ENCODE measurements at places on chromosomes 11 and 22. TPM values are rescaled to one million over a fixed set of nuclear protein-coding genes. Genes with fewer than 3 reads are reported as not detected.
A peak's percentile ranks its signal among the peaks of the same experiment; 100 is the strongest.

OR8D1 gene
- not detected for total RNA-seq

SMTNL1 gene
- 143 TPM for total RNA-seq

PRRG4 gene
- total RNA-seq = 0.09 TPM

HYLS1 gene
- total RNA-seq = 5.3 TPM

MYRF gene
- 0.49 TPM for total RNA-seq

RAB36 gene
- total RNA-seq = 1.0 TPM

FAM180B gene
- 2.9 TPM for total RNA-seq

C11orf16 gene
- not detected for total RNA-seq

CASP5 gene
- total RNA-seq = 0.09 TPM

C22orf31 gene
- 2.1 TPM for total RNA-seq

DNA sequence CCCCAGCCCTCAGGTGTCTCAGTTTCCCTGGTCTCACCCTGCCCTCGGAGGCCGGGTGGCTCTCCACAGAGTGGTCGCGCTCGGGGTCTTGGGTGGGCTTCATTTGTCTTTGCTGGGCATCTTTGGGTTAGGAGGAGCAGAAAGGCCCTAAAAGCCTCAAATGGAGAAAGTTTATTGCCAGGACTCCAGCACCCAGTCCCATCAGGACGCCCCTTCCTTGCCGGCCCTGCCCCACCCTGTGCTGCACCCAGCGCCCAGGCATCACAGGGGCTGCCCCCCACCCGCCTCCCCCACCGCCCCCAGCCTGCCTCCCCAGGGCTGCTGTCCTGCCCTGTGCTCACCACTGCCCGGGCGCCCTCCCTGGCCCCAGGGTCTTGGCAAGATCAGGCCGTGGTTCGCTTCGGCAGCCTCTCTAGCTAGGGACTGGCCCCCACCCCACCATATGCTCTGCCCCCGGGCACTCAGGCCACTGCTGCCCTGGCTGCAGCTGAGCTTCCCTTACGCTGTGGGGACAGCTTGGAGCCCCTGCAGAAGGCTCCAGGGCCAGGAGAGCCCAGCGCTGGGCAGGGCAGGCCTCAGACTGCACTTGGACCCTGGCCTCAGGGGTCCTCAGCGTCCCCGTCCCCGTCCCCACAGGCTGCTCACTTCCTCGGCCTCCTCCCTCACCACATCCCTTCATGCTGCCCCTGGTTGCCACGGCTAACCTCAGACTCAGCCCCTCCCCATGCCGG, 31.4 kb downstream of the MOB2 start:
- H3K27me3 ChIP-seq = peaks cover 2% of the 10 kb centered on the region
- H3K36me3 ChIP-seq = no peaks in the 10 kb centered on the region
- H3K27ac ChIP-seq = no peak overlapping the region
- no peak for DNase-seq
- H3K4me3 ChIP-seq = no peak overlapping the region
- H3K4me1 ChIP-seq = no peaks in the 10 kb centered on the region

GRCh38 chr22:50170453-50171318, at the start of gene PANX2:
TSS of gene PANX2 (plus strand) at chr22:50170731. CDS start at chr22:50170731, 0 bp downstream.
- no peak within 1 kb of the TSS for H3K27ac ChIP-seq
- no peaks in the 10 kb centered on the region for H3K4me1 ChIP-seq
- no peak within 1 kb of the TSS for H3K4me3 ChIP-seq
- no peak for DNase-seq
- H3K27me3 ChIP-seq = peaks cover 51% of the 10 kb centered on the region
- H3K36me3 ChIP-seq = no peaks in the 10 kb centered on the region

GRCh38 chr22:27609451-27609888, 192.1 kb downstream of the MN1 start:
- no peak for DNase-seq
- no peak overlapping the region for H3K27ac ChIP-seq
- no peaks in the 10 kb centered on the region for H3K4me1 ChIP-seq

DNA sequence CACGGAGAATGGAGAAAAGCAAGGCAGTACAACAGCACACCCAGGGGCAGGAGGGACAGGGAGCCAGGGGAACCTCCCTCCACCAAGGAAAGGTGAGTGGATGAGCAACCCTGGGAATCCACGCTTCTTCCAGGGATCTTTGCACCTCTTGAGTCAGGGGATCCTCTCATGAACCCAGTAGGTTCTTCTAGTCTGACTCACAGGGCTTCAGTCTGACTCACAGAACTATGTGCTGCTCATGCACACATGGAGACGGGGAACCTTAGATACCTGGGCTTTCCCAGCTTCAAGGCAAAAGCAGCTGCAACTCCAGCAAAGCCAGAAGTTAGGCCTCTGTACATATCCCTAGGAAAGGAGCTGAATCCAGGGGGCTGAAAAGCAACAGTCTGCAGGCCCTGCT, 1021.4 kb upstream of the TENM4 start:
- H3K27me3 ChIP-seq = no peaks in the 10 kb centered on the region
- no peak overlapping the region for H3K27ac ChIP-seq
- no peak overlapping the region for H3K4me3 ChIP-seq
- no peaks in the 10 kb centered on the region for H3K36me3 ChIP-seq
- DNase-seq = no peak
- H3K4me1 ChIP-seq = no peaks in the 10 kb centered on the region

DNA sequence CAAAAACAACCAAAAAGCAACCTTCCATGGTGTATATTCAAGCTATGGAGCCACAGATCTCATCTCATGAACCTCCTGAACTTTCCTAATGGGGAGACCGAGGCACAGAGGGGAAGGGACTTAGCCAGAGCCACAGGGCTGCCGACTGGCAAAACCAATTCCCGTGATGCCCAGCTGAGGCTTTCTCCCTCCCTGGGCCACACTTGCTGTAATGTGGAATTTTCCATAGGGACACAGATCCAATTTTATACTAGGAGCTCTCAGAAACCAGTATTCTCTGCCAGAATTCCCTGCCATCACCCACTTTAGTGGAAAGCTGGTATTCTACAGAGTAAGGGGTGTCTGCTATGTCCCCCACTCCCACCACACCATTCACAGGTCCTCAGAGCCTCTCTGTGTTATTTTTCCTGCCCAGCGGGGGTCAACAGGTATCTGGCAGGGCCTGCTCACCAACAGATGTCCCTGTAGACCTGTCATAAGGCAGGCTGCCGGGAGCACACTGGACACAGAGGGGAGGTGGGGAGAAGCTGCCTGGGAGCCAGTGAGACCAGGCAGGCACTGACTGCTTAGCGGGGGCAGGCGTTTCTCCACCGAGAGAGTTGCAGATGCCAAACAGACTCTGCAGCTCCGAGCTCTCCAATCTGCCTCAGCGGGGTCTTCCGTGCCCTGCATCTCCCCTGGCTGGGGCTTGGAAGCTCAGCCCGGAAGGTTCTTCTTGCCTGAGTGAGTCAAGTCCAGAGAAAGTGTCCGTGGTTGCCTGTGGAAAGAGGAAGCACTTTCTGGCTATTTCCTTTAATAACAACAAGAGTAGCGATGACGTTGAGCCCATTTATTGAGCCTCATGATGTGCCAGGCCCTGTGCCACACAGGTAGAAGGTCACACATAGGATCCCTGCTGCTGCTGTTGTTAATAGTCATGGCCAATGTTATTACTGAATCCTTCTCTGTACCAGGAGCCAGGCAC, 26.3 kb downstream of the RPS6KA4 start:
- no peaks in the 10 kb centered on the region for H3K36me3 ChIP-seq
- H3K27me3 ChIP-seq = peaks cover 10% of the 10 kb centered on the region
- H3K27ac ChIP-seq = no peak overlapping the region
- H3K4me3 ChIP-seq = no peak overlapping the region

- no peaks in the 10 kb centered on the region for H3K36me3 ChIP-seq
- no peak overlapping the region for H3K27ac ChIP-seq
- peaks cover 25% of the 10 kb centered on the region for H3K4me1 ChIP-seq
- H3K27me3 ChIP-seq = no peaks in the 10 kb centered on the region
- DNase-seq = no peak
- H3K4me3 ChIP-seq = no peak overlapping the region
Measured at GRCh38 chr22:38196791-38197419, 4.9 kb upstream of the MAFF start.

DNA sequence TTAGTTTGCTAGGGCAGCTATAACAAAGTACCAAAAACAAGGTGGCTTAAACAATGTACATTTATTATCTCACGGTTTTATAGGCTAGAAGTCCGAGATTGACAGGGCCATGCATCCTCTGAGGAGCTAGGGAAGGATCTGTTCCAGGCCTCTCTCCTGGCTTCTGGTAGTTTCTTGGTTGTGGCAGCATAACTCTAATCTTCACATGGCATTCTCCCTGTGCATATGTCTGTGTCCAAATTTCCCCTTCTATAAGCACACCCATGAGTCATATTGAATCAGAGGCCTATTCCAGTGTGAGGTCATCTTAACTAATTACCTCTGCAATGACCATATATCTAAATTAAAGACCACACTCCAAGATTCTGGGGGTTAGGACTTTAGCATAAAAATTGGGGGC, 31.3 kb upstream of the MMP13 start:
- no peak for DNase-seq
- no peak overlapping the region for H3K4me3 ChIP-seq
- no peaks in the 10 kb centered on the region for H3K36me3 ChIP-seq
- H3K27me3 ChIP-seq = no peaks in the 10 kb centered on the region
- H3K4me1 ChIP-seq = no peaks in the 10 kb centered on the region
- H3K27ac ChIP-seq = no peak overlapping the region

- H3K4me3 ChIP-seq = no peak overlapping the region
- no peak for DNase-seq
- no peak overlapping the region for H3K27ac ChIP-seq
- H3K36me3 ChIP-seq = no peaks in the 10 kb centered on the region
- peaks cover 3% of the 10 kb centered on the region for H3K27me3 ChIP-seq
Measured at GRCh38 chr11:10955616-10956015, 97.8 kb upstream of the ZBED5 start.

- H3K27me3 ChIP-seq = peaks cover 2% of the 10 kb centered on the region
- H3K27ac ChIP-seq = no peak overlapping the region
- no peaks in the 10 kb centered on the region for H3K4me1 ChIP-seq
- no peak overlapping the region for H3K4me3 ChIP-seq
- peak; percentile 86 for DNase-seq
Measured at GRCh38 chr11:121194731-121195596, 93.9 kb downstream of the TECTA start.

DNA sequence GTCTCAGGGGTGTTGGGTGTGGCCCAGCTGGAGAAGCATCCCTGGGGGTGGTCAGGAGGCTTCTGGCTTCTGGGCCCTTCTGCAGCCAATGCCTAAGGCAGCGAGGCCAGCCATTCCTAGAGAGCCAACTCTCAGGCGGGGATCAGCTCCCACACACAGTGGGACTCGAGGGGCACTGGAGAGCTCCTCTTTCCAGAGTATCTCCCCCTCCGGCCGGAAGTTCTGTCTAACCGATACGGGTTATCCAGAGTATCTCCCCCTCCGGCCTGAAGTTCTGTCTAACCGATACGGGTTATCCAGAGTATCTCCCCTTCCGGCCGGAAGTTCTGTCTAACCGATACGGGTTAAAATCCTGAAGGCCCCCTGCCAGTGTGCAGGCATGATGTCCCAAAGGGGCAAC, 71.2 kb upstream of the B3GAT1 start:
- no peaks in the 10 kb centered on the region for H3K4me1 ChIP-seq
- H3K27ac ChIP-seq = no peak overlapping the region
- peaks cover 3% of the 10 kb centered on the region for H3K27me3 ChIP-seq
- H3K36me3 ChIP-seq = no peaks in the 10 kb centered on the region
- H3K4me3 ChIP-seq = no peak overlapping the region
- no peak for DNase-seq

DNA sequence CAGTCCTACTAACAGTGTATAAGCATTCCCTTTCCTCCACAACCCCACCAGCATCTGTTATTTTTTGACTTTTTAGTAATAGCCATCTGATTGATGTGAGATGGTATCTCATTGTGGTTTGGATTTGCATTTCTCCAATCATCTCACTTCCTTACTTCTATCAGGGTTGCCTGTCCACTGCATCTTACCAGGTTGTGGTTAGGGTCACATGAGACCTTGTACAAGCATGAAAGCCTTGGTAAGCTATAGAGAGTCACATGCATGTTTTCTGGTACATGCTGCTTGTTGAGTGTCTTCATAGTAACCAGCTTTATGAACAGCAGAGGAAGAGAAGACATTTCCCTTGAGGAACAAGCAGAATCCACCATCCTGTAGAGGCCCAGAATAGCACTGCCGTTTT, 102.9 kb upstream of the PAX6 start:
- H3K4me1 ChIP-seq = no peaks in the 10 kb centered on the region
- no peak for DNase-seq
- no peaks in the 10 kb centered on the region for H3K36me3 ChIP-seq
- H3K4me3 ChIP-seq = no peak overlapping the region
- no peak overlapping the region for H3K27ac ChIP-seq
- no peaks in the 10 kb centered on the region for H3K27me3 ChIP-seq

- peaks cover 91% of the 10 kb centered on the region for H3K36me3 ChIP-seq
- H3K27me3 ChIP-seq = no peaks in the 10 kb centered on the region
- H3K27ac ChIP-seq = no peak overlapping the region
- H3K4me3 ChIP-seq = no peak overlapping the region
- H3K4me1 ChIP-seq = peaks cover 8% of the 10 kb centered on the region
- DNase-seq = no peak
Measured at GRCh38 chr11:61310749-61311148, 15.6 kb upstream of the VWCE start.

DNA sequence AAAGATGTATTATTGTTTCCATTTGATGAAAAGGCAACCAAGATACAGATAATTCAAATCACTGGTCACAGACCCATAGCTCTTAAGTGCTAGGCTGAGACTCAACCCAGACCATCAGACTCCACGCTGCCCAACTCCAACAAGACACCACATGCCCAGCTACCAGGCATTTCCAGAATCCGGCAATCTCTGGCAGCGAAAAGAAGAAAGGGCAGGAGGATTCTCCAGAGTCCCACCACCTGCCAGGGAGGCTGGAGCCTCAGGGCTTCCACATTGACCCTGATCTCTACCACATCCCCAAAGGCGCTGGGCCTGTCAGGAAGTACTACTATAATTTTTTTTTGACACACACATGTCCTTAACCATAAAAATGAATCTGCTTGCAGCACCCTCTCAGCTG, 61.4 kb upstream of the ARFGAP3 start:
- H3K4me1 ChIP-seq = peaks cover 25% of the 10 kb centered on the region
- no peak overlapping the region for H3K27ac ChIP-seq
- H3K36me3 ChIP-seq = no peaks in the 10 kb centered on the region
- H3K27me3 ChIP-seq = no peaks in the 10 kb centered on the region

- H3K36me3 ChIP-seq = no peaks in the 10 kb centered on the region
- DNase-seq = no peak
- H3K4me3 ChIP-seq = no peak overlapping the region
Measured at GRCh38 chr11:116072601-116073410, 568.6 kb upstream of the CADM1 start.

GRCh38 chr11:11313426-11313825, 39.6 kb downstream of the CSNK2A3 start:
- H3K4me1 ChIP-seq = peaks cover 14% of the 10 kb centered on the region
- H3K36me3 ChIP-seq = no peaks in the 10 kb centered on the region
- no peak for DNase-seq
- no peaks in the 10 kb centered on the region for H3K27me3 ChIP-seq

- H3K27ac ChIP-seq = no peak overlapping the region
- H3K4me1 ChIP-seq = peaks cover 28% of the 10 kb centered on the region
- no peak overlapping the region for H3K4me3 ChIP-seq
Measured at GRCh38 chr11:11522591-11522990, 99.2 kb downstream of the GALNT18 start.

- H3K36me3 ChIP-seq = no peaks in the 10 kb centered on the region
- H3K4me1 ChIP-seq = peaks cover 20% of the 10 kb centered on the region
- no peak overlapping the region for H3K4me3 ChIP-seq
- no peak overlapping the region for H3K27ac ChIP-seq
- DNase-seq = no peak
- H3K27me3 ChIP-seq = peaks cover 20% of the 10 kb centered on the region
Measured at GRCh38 chr11:9092853-9093778, 1.7 kb upstream of the SCUBE2 start.

GRCh38 chr11:9760193-9760575, 96.3 kb downstream of the SWAP70 start:
- peaks cover 53% of the 10 kb centered on the region for H3K4me1 ChIP-seq
- H3K4me3 ChIP-seq = no peak overlapping the region
- no peaks in the 10 kb centered on the region for H3K36me3 ChIP-seq

GRCh38 chr11:8948886-8949285, 6.1 kb upstream of the ASCL3 start:
- no peaks in the 10 kb centered on the region for H3K27me3 ChIP-seq
- peaks cover 19% of the 10 kb centered on the region for H3K36me3 ChIP-seq
- DNase-seq = no peak
- no peaks in the 10 kb centered on the region for H3K4me1 ChIP-seq

Measured in muscle of leg (tissue), 16 donors.